ENCODE measurements at places on chromosomes 1 and 21. TPM values are rescaled to one million over a fixed set of nuclear protein-coding genes. Genes with fewer than 3 reads are reported as not detected.

The SLC9A1 gene
- 29.2 TPM for total RNA-seq

The LRRC3 gene
- 14.1 TPM for total RNA-seq

- no peak overlapping the region for H3K27ac ChIP-seq
- no peaks in the 10 kb centered on the region for H3K36me3 ChIP-seq
- no peak overlapping the region for H3K4me3 ChIP-seq
- H3K27me3 ChIP-seq, result no peaks in the 10 kb centered on the region
- no peak for DNase-seq
Observed at GRCh38 chr1:36794460-36794859, 239.9 kb downstream of the GRIK3 start.

DNA sequence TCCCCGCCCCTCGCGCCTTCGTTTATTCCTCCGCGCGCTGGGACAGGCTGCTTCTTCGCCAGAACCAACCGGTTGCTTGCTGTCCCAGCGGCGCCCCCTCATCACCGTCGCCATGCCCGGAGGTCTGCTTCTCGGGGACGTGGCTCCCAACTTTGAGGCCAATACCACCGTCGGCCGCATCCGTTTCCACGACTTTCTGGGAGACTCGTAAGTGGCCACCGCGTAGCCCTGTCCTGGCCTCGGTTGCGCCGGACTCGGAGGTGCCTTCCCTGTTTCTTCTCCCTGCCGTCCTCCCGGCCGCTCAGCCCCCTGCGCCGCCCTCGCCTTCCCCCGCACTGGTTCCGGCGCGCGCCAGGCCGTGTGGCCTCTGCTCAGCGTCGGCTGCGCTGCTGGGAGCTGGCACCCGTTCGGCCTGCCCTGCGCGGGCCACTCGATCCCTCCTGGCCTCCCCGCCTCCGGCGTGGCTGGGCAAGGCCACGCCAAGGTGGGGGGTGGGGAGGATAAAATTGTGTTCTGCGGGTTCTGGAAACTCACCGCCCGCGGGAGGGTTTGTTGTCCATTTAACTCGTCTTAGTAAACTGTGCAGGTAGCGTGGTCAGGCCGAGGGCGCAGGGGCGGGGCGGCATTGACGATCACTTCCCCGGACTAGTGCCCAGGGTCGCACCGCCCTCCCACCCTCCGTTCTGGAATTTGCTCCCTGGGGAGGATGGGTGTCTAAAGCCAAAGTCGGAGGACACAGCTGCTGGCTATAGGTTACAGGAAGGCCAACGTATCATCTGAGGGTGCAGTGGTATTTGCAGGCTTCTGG, at the start of gene PRDX6:
PRDX6 (plus strand) TSS at position 50 of the 808 bp plus-strand sequence; CDS start at position 113, 63 bp downstream.
- H3K27ac ChIP-seq, result peak within 1 kb of the TSS; percentile 78
- H3K27me3 ChIP-seq, result no peaks in the 10 kb centered on the region
- peaks cover 4% of the 10 kb centered on the region for H3K4me1 ChIP-seq
- H3K4me3 ChIP-seq, result peak within 1 kb of the TSS; percentile 96
- DNase-seq, result no peak
- H3K36me3 ChIP-seq, result peaks cover 50% of the 10 kb centered on the region

GRCh38 chr1:172680733-172681275, 21.9 kb downstream of the FASLG start:
- no peak overlapping the region for H3K4me3 ChIP-seq
- peak; percentile 59 for DNase-seq
- H3K27me3 ChIP-seq, result no peaks in the 10 kb centered on the region
- no peaks in the 10 kb centered on the region for H3K36me3 ChIP-seq
- H3K4me1 ChIP-seq, result peaks cover 15% of the 10 kb centered on the region

GRCh38 chr1:39195166-39196111, 9.1 kb upstream of the MACF1 start:
- H3K27ac ChIP-seq, result no peak overlapping the region
- no peak for DNase-seq
- H3K4me1 ChIP-seq, result no peaks in the 10 kb centered on the region
- H3K4me3 ChIP-seq, result no peak overlapping the region
- no peaks in the 10 kb centered on the region for H3K27me3 ChIP-seq
- H3K36me3 ChIP-seq, result no peaks in the 10 kb centered on the region

Data from endodermal cell (in vitro differentiated cells).